ENCODE measurements at places on chromosomes 3 and 15.

- no peak for DNase-seq
These were observed 56.6 kb upstream of the PLXND1 start for GRCh38 chr3:129663045-129663446.

DNA sequence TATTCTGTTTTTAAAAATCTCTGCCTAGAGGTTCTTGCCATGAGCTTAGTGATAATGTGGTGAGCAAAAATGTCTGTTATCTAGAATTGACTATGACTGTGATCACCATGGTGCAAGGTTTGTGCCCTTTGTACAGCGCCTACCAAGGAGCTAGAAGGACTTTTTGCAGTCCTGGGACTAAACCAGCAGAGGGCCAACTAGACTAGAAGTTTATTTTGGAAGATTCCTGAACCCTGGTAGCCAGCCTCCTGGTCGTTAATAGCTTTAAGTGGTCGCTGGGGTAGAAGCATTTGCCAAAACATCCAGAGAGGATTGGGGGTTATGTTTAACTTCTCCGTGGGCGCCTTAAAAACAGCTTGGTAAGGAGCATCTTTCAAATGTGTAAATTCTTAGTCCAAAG, 7.8 kb downstream of the SCG5 start:
- no peak for DNase-seq

DNA sequence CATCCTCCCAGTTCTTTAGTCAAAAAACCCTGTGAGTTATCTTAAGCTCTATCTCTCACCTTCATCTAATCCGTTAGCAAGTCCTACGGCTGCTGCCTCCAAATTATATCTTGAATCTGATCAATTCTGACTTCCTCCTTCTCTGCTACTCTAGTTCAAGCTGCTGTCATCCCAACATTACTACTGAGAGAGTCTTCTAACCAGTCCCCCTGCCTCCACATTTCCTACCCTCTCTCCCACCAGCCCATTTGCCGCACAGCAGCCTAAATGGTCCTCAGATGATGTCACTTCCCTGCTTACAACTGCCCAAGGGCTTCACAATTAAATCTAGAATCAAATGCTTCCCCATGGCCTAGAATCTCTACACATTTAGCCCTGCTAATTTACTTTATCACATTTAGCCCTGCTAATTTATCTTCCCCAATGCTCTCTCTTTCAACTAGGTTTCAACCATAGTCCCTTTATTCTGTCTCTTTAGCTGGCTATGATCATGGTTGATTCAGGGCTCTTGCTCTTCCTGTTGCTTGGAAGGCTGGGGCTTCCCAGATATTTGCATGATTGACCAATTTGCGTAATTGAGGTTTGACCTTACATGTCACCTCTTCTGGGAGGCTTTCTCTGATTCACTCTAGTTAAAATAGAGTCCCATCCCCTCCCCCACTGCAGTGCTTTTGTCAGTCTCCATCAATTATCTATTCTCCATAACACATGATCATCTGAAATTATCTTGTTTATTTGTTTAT, 11.0 kb upstream of the ARL14 start:
- DNase-seq: no peak

- DNase-seq: no peak
These were observed 28.0 kb downstream of the SV2B start for GRCh38 chr15:91128016-91128415.

- DNase-seq: no peak
These were observed 493.9 kb upstream of the ZNF385D start for GRCh38 chr3:22244761-22245521.

DNA sequence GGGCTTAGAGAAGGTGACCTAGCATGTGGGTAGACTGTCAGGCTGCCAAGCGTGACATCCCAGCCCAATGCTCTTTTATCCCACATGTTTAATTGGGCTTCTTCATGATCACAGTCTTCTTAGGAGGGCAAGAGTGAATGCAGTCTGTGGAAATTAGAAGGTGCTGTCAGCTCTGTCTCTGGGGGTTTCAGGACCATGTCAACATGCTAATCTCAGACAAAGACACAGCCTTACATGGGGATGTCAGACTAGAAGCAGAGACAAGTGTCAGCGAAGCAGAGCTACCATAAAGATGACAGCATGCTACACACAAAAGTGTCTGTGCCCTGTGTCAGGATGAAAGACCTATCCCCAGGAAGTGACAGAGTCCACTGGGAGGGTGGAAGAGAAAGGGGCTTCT, 120.1 kb upstream of the SLC25A36 start:
- DNase-seq: no peak

Measured in stimulated activated CD4-positive, alpha-beta T cell treated with anti-CD3 and anti-CD28 coated beads, Interleukin-1b, Interleukin-23, amount 100 ng/mL, for 4 hours (primary cell).